Activated effector memory CD4-positive, alpha-beta T cell treated with Interleukin-2 at 50 U/mL for 16 hours (primary cell): ENCODE measurements at places on chromosomes 3 and 15.

GRCh38 chr15:92733090-92733933 is 77.7 kb upstream of the FAM174B start:
- DNase-seq, result no peak

DNA sequence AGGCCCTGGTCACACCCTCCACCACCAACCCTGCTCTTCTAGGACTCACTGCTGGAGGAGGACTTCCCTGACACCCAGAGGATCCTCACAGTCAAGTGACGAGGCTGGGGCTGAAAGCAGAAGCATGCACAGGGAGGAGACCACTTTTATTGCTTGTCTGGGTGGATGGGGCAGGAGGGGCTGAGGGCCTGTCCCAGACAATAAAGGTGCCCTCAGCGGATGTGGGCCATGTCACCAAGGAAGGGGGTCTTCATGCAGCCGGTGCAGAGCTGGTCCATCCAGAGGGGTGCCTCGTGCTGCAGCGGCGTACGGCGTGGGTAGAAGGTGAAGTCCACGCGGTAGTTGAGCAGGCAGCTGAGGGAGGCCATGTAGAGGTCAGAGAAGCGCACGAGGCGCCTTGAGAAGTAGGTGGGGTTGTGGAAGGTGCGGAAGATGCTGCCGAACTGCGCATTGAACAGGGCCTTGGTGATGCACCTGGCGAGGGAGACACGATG is 9.4 kb downstream of the NT5DC2 start:
- no peak for DNase-seq

- peak; percentile 21 for DNase-seq
Observed at GRCh38 chr3:11718637-11719405, 75.1 kb upstream of the VGLL4 start.

GRCh38 chr3:195757438-195757770 is 36.6 kb downstream of the MUC20 start:
- DNase-seq, result no peak

- DNase-seq, result no peak
Observed at GRCh38 chr3:30169487-30169886, 436.9 kb upstream of the TGFBR2 start.

GRCh38 chr15:68256675-68257450 is 20.7 kb upstream of the FEM1B start:
- DNase-seq, result peak; percentile 58

DNA sequence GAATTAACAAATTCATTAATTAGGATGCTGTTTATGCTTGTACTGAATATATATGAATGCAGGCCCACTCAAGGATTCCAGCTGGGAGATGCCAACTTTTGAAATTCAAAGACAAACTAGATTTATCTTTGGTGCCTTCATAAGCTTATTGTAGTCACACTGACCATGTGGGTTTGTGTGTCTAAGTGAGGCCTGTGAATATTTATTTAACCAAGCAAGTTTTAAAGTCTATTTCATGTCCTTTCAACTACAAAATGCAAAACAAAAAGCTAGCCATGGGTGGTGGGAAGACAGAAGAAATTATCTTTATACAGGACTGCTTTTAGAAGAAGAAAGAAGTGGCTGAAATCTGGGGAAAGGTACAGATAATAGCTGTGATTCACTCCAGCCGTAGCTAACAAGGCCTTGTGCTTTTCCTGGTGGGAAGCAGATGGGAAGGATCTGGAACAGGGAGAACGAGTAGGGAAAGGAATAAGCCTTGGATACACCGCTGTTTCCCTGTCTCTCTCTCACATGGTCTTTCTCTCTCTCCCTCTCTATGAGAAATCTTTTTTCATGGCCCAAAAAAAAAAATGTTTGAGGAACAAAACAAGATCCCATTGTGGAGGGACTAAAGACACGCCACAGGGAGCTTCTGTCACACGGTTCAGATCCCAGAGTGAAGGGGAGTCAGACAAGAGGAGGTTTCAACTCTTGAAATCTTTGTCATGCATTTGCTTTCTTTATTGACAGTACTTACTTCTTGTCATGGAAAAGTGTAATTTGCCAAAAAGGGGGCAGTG is 225.5 kb downstream of the RORA start:
- DNase-seq, result no peak

GRCh38 chr3:108818404-108818803 is 4.2 kb upstream of the TRAT1 start:
- peak; percentile 49 for DNase-seq

DNA sequence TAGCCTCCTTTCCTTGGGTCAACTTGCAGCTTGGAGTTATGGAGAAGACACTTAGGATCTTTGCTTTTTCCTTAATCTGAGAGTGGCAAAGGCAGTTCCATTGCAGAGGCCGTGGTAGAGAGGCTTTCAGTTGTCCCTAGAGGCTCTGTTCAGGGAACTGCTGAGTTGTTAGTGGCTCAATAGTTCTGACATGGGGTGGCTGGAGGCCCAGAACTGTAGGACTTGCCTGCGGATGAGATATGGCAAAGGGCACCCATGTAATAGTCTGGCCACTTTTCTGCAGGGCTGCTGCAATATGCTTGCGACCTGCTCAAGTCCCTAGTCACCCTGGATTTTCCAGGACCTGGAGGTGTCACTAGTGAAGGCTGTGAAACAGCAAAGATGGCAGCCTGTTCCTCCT is 99.9 kb downstream of the CLDN1 start:
- DNase-seq, result no peak

DNA sequence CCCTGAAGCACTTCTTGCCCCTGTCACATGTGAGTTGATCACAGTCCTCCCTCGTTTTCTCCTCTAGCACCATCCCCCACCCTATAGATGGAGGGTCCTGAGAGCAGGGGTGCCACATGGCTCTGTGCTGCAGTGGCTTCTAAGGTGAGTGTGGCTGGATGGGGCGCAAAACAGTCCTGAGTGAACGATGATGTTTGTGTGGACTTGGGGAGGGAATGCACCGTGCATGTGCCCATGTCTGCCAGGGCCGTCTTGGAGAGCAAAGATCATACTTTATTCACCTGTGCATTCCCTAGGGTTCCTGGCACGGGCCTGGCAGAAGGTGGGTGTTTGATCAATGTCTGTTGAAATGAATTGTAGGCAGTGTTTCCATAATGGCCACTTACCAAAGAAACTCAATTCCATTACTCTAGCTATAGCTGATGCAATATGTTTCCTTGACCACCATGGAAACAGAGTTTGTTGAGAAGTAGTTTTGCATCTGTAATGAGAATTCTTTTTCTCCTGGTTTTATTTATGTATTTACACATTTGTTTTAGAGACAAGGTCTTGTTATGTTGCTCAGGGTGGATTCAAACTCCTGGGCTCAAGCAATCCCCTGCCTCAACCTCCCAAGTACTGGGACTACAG is 58.0 kb downstream of the ABTB1 start:
- no peak for DNase-seq

- no peak for DNase-seq
Observed at GRCh38 chr15:61889706-61890105, 170.5 kb downstream of the VPS13C start.

- DNase-seq, result no peak
Observed at GRCh38 chr3:160069986-160070385, 81.4 kb downstream of the IL12A start.

GRCh38 chr3:136805795-136806194 is 13.1 kb upstream of the SLC35G2 start:
- no peak for DNase-seq

- DNase-seq, result no peak
Observed at GRCh38 chr15:67176195-67176971, 78.1 kb downstream of the AAGAB start.

DNA sequence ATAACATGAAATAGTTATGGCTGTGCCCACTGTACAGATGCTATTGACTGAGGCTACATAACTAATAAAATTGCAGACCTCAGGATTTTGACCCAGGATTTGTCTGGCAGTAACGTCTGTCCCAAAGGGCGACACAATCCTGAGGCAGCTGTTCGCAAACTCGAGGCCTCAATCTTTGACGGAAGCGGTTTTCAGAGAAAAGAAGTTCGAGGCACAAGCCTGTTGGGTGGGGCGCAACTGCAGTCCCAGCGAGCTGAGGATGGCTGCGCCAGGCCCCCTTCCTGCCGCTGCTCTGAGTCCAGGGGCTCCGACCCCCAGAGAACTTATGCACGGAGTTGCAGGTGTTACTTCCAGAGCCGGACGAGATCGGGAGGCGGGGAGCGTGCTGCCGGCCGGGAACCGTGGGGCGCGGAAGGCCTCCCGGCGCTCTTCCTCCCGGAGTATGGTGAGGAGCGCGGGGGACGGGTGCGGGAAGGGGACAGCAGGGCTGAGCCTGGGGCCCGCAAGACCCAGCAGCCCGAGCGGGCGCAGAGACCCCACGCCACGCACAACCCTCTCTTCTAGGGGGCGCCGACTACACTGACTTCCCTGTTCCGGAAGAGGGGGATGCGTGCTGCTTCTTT is at the start of gene PARP15:
Gene PARP15, plus strand, starts transcription at position 242 of the 623 bp plus-strand sequence. Its CDS starts 18 bp downstream, at position 260.
- DNase-seq, result peak; percentile 55

- DNase-seq, result no peak
Observed at GRCh38 chr3:9196020-9196419, 53.4 kb downstream of the SRGAP3 start.

DNA sequence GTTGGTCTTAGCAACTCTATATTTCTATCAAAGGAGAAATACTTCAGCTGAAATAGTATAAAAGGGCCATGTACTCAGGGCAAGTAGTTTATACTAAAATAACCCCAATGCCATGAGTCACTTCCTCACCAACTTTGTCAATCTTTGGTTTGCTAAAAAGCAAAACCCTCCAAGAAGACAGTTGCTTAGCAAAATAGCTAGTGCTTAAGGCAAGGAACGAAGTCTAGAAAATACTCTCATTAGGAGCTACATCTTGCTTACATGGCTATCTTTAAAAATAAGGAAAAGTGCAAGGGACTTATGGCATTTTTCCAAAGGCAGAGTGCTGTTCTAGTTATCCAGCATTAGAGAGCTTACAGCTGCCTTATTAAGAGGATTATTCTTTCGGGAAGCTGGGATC is 28.4 kb downstream of the P3H2 start:
- no peak for DNase-seq

DNA sequence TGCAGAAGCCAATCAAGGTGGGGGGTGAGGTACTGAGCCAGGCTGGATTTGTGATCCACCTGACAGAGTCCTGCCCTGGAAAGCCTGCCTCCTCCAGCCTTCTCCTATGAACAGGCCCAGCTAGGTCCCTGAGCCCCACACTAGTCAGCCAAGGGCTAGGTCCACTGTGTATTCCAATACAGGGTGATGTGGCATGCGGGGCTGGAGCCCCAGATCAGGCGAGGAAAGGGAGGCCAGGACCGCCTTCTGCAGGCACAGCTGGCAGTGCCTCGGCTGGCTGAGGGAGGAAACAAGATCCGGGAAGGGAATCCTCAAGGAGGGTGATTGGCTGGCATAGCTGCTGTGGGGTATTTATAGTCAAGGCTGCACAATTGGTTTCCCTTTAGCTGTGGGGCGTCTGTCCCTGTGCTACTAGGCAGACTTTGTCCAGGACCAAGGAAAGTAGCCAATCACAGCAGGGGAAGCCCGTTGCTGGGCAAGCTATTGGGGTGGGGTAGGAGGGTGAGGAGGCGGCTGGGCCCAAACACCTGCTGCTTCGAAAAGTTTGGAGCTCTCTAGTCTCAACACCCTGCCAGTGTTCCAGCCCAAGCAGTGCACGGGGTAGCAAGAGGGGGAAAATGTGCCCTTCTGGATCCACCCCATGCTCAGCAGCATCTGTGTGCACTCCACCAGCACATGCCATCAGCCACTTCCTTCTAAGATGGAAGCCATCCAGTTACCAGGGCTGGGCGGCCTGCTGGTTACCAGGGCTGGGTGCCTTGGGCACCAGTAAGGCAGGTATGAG is 5.9 kb downstream of the KY start:
- no peak for DNase-seq

DNA sequence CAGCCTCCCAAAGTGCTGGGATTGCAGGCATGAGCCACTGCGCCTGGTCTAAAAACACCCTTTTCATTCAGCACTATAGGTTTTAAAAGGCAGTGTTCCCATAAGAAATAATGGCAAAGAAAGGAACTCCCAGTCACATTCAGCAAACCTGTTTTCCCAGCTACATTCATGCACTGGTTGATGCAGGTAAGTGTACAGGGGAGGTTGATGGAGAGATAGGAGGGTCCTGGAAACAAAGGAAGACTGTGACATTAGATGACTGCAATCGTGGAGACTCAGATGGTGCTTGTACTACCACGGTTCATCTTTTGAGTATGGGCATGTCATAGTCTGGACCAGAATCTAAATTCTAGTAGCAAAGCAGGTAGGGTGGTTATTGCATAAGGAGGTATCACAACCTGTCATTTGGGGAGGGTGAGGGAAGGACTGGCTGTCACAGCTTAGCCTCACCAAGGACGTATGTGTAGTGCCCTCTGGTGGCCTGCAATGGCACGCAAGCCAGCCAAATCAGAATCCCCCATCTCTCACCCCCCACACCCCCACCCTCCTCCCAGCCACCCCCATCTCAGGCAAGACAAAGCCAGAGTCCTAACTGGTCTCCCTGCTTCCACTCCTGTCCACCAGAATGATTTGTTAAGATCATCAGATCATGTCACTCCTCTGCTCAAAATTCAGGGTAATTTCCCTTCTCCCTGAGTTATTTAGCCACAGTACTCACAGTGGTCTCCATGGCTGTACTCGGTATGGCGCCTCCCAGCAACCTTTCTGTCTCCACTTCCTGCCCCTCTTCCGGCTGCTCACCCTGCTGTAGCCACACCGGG is 28.8 kb upstream of the UBL7 start:
- DNase-seq, result peak; percentile 37

- DNase-seq, result no peak
Observed at GRCh38 chr15:45157974-45158373, 28.2 kb downstream of the DUOX1 start.

- no peak for DNase-seq
Observed at GRCh38 chr3:135887220-135887619, 78.3 kb upstream of the PPP2R3A start.

DNA sequence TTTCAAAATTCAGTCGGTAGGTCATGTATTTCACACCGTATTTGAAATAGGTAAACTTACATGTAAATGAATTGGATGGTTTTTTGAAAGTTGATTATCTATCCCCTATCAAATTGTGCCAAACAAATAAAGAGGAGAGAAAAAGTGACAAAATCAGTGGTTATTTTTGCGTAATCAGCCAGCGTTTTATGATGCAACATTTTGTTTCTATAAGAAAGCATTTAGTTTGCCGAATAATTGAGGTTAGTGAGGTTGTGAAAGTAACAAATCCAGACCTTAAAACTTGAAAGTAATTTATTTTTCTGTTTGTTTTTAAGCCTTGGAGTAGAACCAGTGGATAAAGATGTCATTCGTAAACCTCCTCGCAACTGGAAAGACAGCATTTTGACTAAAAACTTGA is 29.3 kb downstream of the ASTE1 start:
- no peak for DNase-seq

GRCh38 chr3:66098436-66098835 is 59.7 kb upstream of the MAGI1 start:
- no peak for DNase-seq

- no peak for DNase-seq
Observed at GRCh38 chr3:131038326-131038725, 11.6 kb downstream of the NEK11 start.

GRCh38 chr3:45330510-45331295 is 57.7 kb upstream of the LARS2 start:
- no peak for DNase-seq

GRCh38 chr3:152539191-152539764 is 270.5 kb downstream of the MBNL1 start:
- no peak for DNase-seq
